ENCODE measurements at places on chromosomes 11 and 22. TPM values are rescaled to one million over a fixed set of nuclear protein-coding genes. Genes with fewer than 3 reads are reported as not detected.

The PNPLA5 gene
- not detected for total RNA-seq

The OR52E8 gene
- not detected for total RNA-seq

The HDHD5 gene
- 15.1 TPM for total RNA-seq

The ZP1 gene
- total RNA-seq: not detected

The MMP10 gene
- total RNA-seq: not detected

The TIGD3 gene
- total RNA-seq: 0.16 TPM

The MYO7A gene
- total RNA-seq: 27.9 TPM

The TSKU gene
- 27.5 TPM for total RNA-seq
